Dorsolateral prefrontal cortex (tissue), 122 donors: ENCODE measurements at places on chromosomes 16 and 17. TPM values are rescaled to one million over a fixed set of nuclear protein-coding genes. Genes with fewer than 3 reads are reported as not detected.
A peak's percentile ranks its signal among the peaks of the same experiment; 100 is the strongest.

GRCh38 chr17:43905985-43906852, 1.1 kb downstream of the MPP2 start:
- peak; percentile 82 for DNase-seq

- no peak for DNase-seq
These were observed at the start of gene SOX15 for GRCh38 chr17:7589891-7590691. SOX15 (minus strand) TSS chr17:7590094; CDS start chr17:7589676, 418 bp downstream.

DNA sequence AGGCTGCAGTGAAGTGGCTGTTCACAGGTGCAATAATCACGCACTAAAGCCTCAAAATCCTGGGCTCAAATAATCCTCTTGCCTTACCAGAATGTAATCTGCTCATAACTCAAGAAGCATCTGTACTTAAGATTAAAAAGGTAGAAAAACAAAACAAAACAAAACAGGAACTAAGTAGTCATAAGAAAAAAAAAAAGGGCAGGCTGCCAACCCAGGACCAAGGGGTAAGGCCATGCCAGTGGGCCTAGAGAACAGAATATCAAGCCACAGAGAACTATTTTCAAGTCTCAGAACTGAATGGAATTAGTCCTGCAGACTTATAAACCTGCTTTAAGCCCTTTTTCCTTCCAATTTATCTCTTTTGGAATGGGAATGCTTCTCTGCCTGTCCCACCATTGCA, 64.8 kb upstream of the TBC1D3K start:
- DNase-seq = no peak

GRCh38 chr17:80969030-80969673, 22.5 kb upstream of the CHMP6 start:
- no peak for DNase-seq

GRCh38 chr16:75079346-75079926, 37.1 kb downstream of the LDHD start:
- DNase-seq = no peak

- no peak for DNase-seq
These were observed 43.8 kb downstream of the ZNRF1 start for GRCh38 chr16:75042426-75043174.

DNA sequence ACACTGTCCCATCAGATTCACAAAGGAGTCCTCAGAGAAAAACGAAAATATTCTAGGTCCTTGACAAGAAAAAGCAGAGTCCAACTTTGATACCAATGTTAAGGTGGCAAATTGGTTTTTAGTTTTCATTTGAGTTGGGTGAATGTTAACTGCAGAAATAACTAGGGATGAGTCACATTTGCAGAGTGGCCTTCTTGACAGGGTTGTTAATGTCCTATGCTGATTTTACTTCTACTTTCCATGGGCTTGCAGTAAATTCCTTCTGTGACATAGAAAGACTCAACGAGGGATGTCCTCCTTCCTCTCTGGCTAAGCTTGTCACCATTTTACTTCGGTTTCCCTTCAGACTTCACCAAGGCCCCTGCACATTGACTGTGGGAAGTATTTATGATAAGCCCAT, 47.2 kb upstream of the ICAM2 start:
- no peak for DNase-seq

DNA sequence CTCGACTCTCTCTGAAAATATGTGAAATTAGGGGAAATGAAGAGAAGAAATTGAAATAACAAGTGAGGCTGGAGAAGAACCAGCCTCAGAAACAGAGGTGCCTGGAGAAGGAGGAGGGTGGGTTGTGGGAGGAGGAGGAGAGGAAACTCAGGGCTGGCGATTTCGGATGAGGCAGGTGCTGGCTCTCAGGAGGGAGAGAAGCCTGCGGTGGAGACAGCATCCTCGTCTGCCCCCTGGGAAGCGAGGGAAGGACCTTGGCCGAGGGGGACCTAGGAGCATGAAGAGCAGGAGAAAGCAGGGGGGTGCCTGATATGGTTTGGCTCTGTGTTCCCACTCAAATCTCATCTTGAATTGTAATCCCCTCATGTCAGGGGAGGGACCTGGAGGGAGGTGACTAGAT, 264.7 kb upstream of the TNRC6C start:
- no peak for DNase-seq

- DNase-seq = no peak
These were observed 9.9 kb downstream of the XYLT2 start for GRCh38 chr17:50355701-50356341.

GRCh38 chr17:72667096-72668063, 425.1 kb downstream of the SLC39A11 start:
- no peak for DNase-seq

DNA sequence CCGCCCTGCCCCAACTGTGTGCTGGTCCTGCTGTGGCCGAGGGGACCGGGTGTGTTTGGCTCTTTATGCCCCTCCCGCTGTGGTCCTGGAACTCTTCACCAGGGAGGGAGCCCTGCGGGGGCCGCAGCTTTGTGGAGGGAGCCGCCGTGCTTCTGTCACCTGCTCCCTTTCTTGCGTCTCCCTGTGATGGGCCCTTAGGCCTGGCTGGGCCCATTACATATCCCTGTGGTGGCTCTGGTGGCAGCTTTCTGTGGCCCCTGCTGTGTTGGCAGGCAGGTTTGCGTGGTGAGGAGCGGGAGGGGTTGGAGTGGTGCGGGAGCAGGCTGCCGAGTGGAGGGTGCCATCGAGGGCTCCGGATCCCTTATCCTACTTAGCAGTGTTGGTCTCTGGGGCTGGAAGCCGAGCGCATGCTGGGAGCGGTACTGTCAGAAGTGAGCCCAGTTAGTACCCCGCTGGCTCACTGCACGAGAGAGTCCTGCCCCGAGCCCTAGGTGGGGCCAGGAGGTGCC, 60.4 kb downstream of the PDPK1 start:
- no peak for DNase-seq

GRCh38 chr16:48317614-48318315, 67.4 kb downstream of the SIAH1 start:
- no peak for DNase-seq

GRCh38 chr16:1895949-1896675, 22.1 kb downstream of the HS3ST6 start:
- no peak for DNase-seq

GRCh38 chr16:84538222-84538840, 33.9 kb upstream of the MEAK7 start:
- DNase-seq = no peak

KRT27 gene
- not detected for total RNA-seq

CPHXL2 gene
- not detected for total RNA-seq

ZSCAN10 gene
- total RNA-seq = not detected

TLCD2 gene
- 1.3 TPM for total RNA-seq

IL17C gene
- total RNA-seq = not detected

CCL1 gene
- not detected for total RNA-seq

HOXB1 gene
- total RNA-seq = not detected
